ENCODE measurements at places on chromosomes 1 and 21.

GRCh38 chr1:99877568-99877967, 27.4 kb downstream of the AGL start:
- no peaks in the 10 kb centered on the region for H3K4me1 ChIP-seq
- H3K36me3 ChIP-seq, result peaks cover 40% of the 10 kb centered on the region
- H3K27ac ChIP-seq, result peak overlapping the region; percentile 12
- no peaks in the 10 kb centered on the region for H3K27me3 ChIP-seq

DNA sequence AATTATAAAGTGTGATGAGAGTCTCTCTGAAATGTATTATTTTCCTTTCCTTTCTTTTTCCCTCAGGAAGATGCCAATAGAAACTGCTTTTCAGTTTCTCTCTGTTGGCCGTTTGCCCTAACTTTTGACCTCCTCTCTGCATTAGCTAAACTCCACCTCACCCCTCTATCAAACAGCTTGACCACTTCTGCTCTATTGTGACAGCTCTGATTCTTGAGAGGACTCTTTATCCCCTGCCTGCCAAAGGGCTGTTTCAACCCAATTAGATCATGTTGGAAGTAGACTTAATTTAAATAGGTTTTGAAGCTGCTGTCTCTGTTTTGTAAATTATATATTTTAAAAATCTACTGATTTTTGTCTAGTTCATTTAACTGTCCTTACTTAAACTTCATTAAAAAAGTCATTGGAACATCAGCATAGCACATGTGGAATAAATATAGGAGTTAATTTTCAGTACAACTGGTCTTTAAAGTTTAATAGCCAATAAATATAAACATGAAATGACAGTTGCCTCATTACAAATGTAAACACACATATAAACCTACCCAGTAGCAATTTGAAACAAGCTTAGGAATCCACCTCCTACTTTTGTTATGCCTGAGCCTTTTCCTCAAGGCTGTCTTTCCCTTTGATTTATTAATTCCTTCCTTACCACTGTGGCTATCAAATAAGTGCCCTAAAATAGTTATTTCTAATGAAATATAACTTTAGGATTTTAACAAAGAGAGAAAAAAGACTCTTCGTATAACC, 152.0 kb downstream of the CHRM3 start:
- no peak for DNase-seq
- no peaks in the 10 kb centered on the region for H3K36me3 ChIP-seq
- no peaks in the 10 kb centered on the region for H3K27me3 ChIP-seq
- H3K27ac ChIP-seq, result no peak overlapping the region
- no peak overlapping the region for H3K4me3 ChIP-seq

- H3K4me1 ChIP-seq, result peaks cover 18% of the 10 kb centered on the region
- H3K27ac ChIP-seq, result peak overlapping the region; percentile 93
- H3K27me3 ChIP-seq, result no peaks in the 10 kb centered on the region
- DNase-seq, result peak; percentile 31
- H3K36me3 ChIP-seq, result peaks cover 11% of the 10 kb centered on the region
These were observed 741 bp downstream of the DUSP10 start for GRCh38 chr1:221740993-221741702.

GRCh38 chr1:220076861-220077762, 12.5 kb downstream of the BPNT1 start:
- H3K27ac ChIP-seq, result no peak overlapping the region
- no peaks in the 10 kb centered on the region for H3K4me1 ChIP-seq
- H3K27me3 ChIP-seq, result no peaks in the 10 kb centered on the region
- DNase-seq, result no peak

DNA sequence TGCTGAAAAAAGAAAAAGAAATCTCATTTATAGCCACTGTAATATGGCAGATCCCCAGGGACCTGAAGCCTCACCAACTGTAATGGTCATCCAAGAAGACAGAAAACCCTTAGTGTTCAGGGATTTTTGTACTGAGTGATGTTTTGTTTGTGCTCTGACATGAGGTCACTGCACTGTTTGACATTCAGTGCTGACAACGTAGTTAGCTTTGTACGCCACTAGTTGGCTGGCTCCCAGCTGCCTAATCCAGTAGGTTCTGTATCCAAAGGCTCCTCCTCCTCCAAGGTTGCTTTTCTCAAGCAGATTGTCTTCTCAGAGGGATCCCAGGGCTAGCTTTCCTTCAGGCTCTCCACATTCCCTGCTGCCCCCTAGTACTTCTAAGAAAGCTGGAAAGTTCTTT, 9.5 kb upstream of the YRDC start:
- DNase-seq, result peak; percentile 15
- H3K4me3 ChIP-seq, result no peak overlapping the region
- no peak overlapping the region for H3K27ac ChIP-seq
- H3K4me1 ChIP-seq, result no peaks in the 10 kb centered on the region

- no peak for DNase-seq
- H3K27me3 ChIP-seq, result no peaks in the 10 kb centered on the region
- H3K27ac ChIP-seq, result no peak overlapping the region
- H3K4me3 ChIP-seq, result no peak overlapping the region
These were observed 204.2 kb downstream of the PTGER3 start for GRCh38 chr1:70843452-70843851.

GRCh38 chr1:231422798-231423309, 767 bp upstream of the EGLN1 start:
- peaks cover 12% of the 10 kb centered on the region for H3K36me3 ChIP-seq
- peak overlapping the region; percentile 62 for H3K4me3 ChIP-seq
- peaks cover 16% of the 10 kb centered on the region for H3K4me1 ChIP-seq
- no peak for DNase-seq
- H3K27me3 ChIP-seq, result no peaks in the 10 kb centered on the region
- H3K27ac ChIP-seq, result peak overlapping the region; percentile 75

- H3K4me1 ChIP-seq, result no peaks in the 10 kb centered on the region
- no peak for DNase-seq
- no peak overlapping the region for H3K4me3 ChIP-seq
- no peak overlapping the region for H3K27ac ChIP-seq
These were observed 93.8 kb upstream of the PRDX6 start for GRCh38 chr1:173383351-173383750.

DNA sequence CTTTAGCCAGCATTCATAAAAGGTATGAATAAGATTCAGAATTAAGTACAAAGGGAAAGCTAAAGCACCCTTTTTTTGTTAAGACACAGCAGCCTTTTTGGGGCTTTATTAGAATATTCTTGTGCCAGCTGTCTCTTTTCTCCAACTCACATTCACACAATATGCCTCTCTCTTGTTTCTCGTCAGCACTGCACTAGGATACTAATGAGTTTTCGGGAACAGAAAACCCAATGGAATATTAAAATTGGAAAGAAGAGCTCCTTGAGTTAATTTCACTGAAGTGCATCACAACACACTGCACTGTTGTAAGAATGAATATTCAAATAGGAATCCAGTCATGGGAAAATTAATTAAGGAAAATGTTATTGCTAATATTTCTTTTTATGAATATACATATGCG, 410.4 kb upstream of the BEND5 start:
- H3K27me3 ChIP-seq, result no peaks in the 10 kb centered on the region
- no peak overlapping the region for H3K27ac ChIP-seq
- no peak for DNase-seq
- H3K36me3 ChIP-seq, result no peaks in the 10 kb centered on the region

GRCh38 chr1:115300087-115300876, 37.8 kb downstream of the NGF start:
- DNase-seq, result no peak
- H3K27me3 ChIP-seq, result peaks cover 4% of the 10 kb centered on the region
- H3K4me3 ChIP-seq, result no peak overlapping the region
- no peaks in the 10 kb centered on the region for H3K36me3 ChIP-seq
- no peak overlapping the region for H3K27ac ChIP-seq

DNA sequence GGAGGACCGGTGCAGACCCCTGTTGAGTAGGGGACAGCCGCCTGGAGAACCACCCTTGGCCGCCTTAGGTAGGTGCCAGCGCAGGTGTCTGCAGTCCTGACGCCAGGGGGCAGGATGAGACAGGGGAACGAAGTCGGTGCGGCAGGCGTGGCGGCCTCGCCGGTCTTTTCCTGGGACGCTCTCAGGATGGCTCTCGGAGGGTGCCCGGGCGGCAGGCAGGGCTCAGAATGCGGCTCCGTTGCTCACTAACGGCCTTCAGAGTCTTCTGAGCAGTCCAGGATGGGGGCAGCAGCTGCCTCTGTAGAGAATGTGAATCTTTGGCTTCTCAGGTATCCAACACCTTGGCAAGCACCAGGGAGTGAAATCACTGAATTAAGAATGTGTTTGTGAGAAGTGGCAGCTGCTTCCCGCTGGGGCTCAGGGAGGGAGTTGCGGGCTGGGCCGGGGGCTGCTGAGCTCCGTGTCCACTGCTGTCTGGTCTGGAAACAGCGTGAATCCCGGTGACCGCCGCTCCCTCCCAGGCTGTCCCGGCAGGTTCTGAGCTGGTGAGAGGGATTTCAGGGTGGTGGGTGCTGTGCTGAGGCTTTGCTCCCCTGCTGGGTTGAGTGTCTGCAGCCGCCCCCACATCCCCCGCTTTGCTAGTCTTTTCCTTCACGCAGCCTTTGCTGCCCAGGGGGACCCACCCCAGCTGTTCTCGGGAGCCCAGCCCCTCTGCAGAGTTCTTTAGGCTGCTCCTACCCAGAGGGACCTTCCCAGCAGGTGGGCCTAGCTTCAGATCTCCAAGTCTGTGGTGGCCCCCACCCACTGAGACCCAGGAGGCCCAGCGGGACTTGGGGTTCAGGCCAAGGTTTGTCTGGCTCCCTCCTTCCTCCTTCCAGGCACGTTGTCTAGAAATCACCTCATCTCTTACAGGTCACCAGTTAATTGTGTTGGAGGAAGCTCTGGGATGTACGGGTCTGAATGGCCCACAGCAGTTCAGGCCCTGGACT, 11.1 kb upstream of the C1orf174 start:
- no peak overlapping the region for H3K27ac ChIP-seq
- no peaks in the 10 kb centered on the region for H3K36me3 ChIP-seq
- peaks cover 64% of the 10 kb centered on the region for H3K4me1 ChIP-seq
- H3K4me3 ChIP-seq, result no peak overlapping the region
- peaks cover 13% of the 10 kb centered on the region for H3K27me3 ChIP-seq

DNA sequence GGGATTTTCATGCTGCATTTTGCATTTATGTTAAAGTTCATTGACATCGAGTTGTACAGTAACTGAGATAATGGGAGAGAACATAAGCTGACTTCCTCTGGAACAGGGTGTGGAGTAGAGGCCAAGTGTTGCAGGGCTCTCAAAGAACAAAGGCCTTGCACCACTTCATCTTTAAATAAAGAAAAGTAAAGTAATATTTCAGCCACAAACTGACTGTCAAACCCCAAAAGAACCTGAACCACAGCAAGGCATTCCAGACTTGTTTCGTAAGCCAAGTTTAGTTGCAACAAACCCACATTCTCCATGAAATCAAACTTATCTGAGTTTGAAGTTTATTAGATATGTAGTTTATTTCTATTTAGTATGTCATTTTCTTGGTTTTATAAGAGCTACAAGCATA, 19.1 kb upstream of the HMGCS2 start:
- H3K4me3 ChIP-seq, result no peak overlapping the region
- H3K27ac ChIP-seq, result no peak overlapping the region
- no peaks in the 10 kb centered on the region for H3K36me3 ChIP-seq
- no peak for DNase-seq
- H3K4me1 ChIP-seq, result no peaks in the 10 kb centered on the region

DNA sequence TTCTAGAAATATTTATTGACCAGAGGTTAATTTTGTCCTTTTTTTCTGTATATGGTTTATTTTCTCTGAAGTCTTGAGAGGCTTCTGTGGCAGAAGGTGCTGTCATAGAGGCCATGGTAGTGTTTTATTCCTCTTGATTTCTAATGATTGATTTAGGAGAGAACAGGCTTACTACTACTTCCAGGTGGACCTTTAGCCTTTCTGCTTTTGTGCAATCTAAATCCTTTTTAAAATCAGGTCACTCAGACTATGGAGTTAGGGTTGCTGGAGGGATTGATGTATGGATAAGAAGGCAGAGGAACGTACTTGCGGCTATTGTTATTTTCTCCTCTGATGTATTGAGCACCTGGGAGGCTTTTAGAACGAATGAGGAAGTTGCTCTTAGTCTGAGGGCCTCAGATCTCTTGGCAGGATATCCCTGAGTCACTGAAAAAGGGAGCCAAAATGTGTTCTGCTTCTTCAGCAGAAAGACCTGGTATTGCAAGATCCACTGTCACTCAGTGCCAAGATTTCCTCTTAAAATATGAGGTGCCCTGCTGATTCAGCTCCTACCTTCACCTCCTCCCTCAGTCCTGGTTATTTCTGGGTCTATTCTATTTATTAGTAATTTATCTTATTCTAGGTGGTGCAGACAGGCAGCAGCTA, 277.4 kb downstream of the ZNF648 start:
- H3K27ac ChIP-seq, result no peak overlapping the region
- H3K36me3 ChIP-seq, result no peaks in the 10 kb centered on the region
- no peak for DNase-seq
- H3K27me3 ChIP-seq, result peaks cover 27% of the 10 kb centered on the region
- H3K4me3 ChIP-seq, result no peak overlapping the region

- DNase-seq, result no peak
- peaks cover 59% of the 10 kb centered on the region for H3K27me3 ChIP-seq
- H3K27ac ChIP-seq, result no peak overlapping the region
- H3K4me1 ChIP-seq, result peaks cover 11% of the 10 kb centered on the region
- H3K4me3 ChIP-seq, result no peak overlapping the region
These were observed 44.8 kb upstream of the TADA1 start for GRCh38 chr1:166920561-166921475.

- peaks cover 38% of the 10 kb centered on the region for H3K36me3 ChIP-seq
- no peaks in the 10 kb centered on the region for H3K27me3 ChIP-seq
- no peak overlapping the region for H3K27ac ChIP-seq
- no peak for DNase-seq
- no peak overlapping the region for H3K4me3 ChIP-seq
These were observed 62.1 kb downstream of the DEGS1 start for GRCh38 chr1:224245188-224245587.

- H3K27ac ChIP-seq, result no peak within 1 kb of the TSS
- H3K4me3 ChIP-seq, result no peak within 1 kb of the TSS
- no peaks in the 10 kb centered on the region for H3K27me3 ChIP-seq
- H3K36me3 ChIP-seq, result no peaks in the 10 kb centered on the region
- H3K4me1 ChIP-seq, result peaks cover 2% of the 10 kb centered on the region
These were observed at the start of gene GCSAML for GRCh38 chr1:247548769-247549182. GCSAML (plus strand) TSS chr1:247549134; CDS start chr1:247549192, 58 bp downstream.

Data from K562 (cell line).